ENCODE measurements at places on chromosomes 6 and 20. TPM values are rescaled to one million over a fixed set of nuclear protein-coding genes. Genes with fewer than 3 reads are reported as not detected.
A peak's percentile ranks its signal among the peaks of the same experiment; 100 is the strongest.

- no peak for DNase-seq
Measured at GRCh38 chr20:32565735-32566032, 19.4 kb downstream of the NOL4L start.

GRCh38 chr20:51374961-51375360 lies 167.6 kb downstream of the NFATC2 start:
- peak; percentile 61 for DNase-seq

GRCh38 chr6:104956731-104957294 lies at the start of gene LIN28B:
Gene LIN28B, plus strand, starts transcription at chr6:104957107. Its CDS starts 144 bp downstream, at chr6:104957251.
- DNase-seq = no peak

DNA sequence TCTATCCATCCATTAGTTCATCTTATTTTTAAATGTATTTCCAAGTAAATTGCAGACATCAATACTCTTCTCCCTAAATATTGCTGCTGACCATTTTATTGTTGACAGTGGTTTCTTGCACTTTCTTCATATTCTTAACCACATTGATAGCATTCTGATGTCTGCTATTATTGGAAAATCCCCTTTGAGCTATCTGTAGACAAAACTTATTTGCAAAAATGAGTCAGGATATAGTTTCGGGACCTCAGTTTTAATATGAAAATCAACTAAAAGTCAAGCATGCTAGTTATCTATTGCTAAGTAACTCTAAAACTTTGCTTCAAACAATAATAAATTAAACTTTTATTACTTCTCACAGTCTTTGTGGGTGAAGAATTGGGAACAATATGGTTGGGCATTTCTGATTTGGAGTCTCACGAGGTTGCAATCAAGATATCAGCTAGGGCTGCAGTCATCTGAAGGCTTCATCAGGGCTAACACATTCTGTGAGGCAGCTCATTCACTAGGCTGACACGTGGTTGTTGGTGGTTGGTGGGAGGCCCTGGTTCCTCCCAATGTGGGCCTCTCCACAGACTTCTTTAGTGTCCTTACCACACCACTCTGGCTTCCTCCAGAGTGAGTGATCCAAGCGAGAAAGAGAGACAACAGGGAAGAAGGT lies 32.7 kb downstream of the CD109 start:
- DNase-seq = no peak

DNA sequence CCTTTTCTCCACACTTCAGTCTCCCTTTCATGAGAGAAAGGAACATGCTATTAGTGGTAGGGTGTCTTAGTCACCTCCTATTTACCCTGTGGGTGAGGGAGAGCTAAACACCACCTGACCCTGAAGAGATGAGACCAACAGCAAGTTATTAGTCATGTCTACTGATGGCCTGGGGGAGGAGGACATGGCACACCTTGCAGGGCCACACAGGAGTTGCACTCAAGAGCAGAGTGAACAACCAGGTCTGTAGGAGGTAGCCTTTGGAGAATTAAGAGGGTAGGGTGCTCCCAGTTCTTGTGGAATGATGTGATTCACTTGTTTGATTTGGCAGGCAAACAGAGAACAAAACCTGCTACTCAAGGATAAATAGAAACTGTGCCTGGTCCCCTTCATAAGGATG lies 82.7 kb upstream of the FABP7 start:
- DNase-seq = no peak

DNA sequence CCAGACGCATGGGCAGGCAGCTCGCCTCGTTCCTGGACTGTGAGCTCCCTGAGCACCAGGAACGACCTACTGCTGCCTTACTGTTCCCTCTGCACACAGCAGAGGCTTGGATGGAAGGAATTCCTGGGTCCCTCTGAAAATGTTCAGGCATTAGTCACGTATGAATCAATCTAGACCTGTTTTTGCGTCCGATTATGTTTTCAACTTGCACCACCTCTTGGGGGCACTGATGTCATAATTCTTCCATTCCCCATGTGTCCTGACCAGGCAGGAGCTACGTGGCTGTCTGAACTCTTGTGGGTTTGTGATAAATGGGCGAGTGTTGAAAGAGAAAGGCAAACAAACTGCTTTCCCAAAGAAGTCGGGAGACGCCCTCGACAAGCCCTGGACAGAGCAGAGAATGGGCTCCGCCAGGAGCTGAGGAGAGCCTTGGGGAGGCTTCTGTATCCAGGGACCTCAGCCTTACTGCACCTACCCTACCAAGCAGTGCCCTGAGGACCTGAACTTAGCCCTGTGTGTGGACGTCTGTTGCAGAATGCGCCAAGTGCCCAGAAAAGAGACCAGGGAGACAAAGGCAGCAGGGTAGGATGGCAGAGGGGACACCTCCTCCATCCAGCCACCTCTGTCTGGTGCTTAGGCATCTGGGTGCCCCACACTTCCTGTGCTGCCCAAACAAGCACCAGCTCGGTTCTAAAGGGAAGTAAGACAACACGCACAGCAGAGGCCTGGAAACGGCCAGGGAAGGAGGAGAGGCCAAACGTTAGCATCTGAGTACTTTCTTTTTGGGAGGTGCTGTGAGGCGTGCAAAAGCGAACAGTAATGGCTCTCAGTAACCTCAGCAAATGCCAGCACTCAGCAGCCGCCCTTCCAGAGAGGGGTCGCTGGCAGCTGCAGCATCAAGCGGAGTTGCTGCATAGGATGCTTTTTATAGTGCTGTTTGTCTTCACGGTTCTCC lies 124.2 kb downstream of the LY86 start:
- DNase-seq = no peak

Gene HLA-DRB1
- 91.3 TPM for total RNA-seq

- DNase-seq = no peak
Measured at GRCh38 chr6:29641430-29642148, 8.6 kb upstream of the GABBR1 start.

Gene HLA-DQA1
- 8.7 TPM for total RNA-seq

GRCh38 chr20:48820649-48820973 lies 7.2 kb downstream of the PREX1 start:
- DNase-seq = no peak

GRCh38 chr6:148427333-148427732 lies 84.7 kb downstream of the SASH1 start:
- DNase-seq = no peak

Gene CST7
- 2.5 TPM for total RNA-seq

GRCh38 chr6:37170273-37171200 lies 585 bp downstream of the PIM1 start:
- DNase-seq = peak; percentile 88

Gene PRL
- total RNA-seq = not detected

Gene HSPA1L
- total RNA-seq = 1.7 TPM

Gene SPEF1
- not detected for total RNA-seq

GRCh38 chr20:43975096-43975768 lies 60.6 kb downstream of the TOX2 start:
- DNase-seq = peak; percentile 41

Gene PDE7B
- 7.2 TPM for total RNA-seq

Gene TUBB2B
- total RNA-seq = 5.7 TPM

DNA sequence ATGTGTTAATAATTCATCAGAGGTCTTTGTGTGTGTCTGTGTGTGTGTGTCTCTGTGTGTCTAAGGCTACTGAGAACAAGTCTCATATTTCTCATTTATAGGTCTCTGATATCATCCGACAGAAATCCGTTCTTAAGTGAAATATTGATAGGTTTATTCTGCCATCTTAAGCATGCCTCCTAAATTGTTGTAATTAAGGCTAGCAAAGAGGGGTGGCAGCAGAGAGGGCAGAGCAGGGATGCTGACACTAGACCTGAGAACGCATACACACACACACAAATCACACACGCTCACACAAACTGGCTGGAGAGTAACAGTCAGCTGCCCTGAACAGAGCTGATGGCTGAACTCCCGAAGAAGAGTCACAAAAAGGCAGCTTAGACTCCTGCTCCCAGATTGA lies 84.9 kb upstream of the LRFN2 start:
- DNase-seq = no peak

DNA sequence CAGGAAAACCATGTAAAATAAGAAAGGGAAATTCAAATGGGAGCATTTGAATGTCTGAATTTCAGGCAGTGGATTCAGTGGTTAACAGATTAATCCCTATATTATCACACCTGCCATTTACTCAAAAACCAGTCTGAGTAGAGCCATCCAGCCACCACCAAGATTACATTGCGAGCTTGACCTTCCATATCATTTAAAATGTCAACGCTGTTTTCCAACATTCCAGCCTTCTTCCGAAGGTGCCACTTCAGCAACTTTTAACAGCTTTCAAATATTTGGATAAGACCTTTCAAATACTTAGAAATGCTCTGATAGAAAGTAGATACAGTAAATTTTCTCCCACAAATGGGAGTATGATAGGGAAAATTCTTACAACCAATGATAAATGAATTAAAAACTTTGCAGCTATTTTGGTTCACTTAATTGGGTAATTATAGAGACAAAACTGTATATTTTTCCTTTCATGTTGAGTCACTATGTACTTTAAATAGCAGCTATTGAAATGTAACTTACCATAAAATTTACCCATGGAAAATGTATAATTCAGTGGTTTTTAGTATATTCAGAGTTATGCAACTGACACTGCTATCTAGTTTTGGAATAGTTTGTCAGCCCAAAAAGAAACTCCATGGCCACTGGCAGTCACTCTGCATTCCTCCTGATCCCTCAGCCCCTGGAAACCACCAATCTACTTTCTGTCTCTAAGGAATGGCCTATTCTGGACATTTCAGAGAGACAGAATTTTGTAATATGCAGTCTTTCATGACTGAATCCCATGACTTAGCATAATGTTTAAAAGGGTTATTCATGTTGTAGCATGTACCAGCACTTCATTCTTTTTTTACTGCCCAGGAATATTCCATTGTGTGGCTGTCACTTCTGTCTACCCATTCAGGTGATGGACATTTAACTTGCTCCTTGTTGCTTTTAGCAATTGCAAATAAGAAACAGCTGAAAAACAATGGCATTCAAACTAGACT lies 21.5 kb downstream of the EZR start:
- DNase-seq = no peak

GRCh38 chr20:38460040-38460623 lies 12.5 kb upstream of the RALGAPB start:
- no peak for DNase-seq

- peak; percentile 53 for DNase-seq
Measured at GRCh38 chr20:58077282-58077681, 151.2 kb downstream of the ANKRD60 start.

GRCh38 chr6:75205776-75206575 lies at the start of gene COL12A1:
Gene COL12A1, minus strand, starts transcription at chr6:75206053. Its CDS starts 3,261 bp downstream, at chr6:75202792.
- DNase-seq = peak; percentile 99

- no peak for DNase-seq
Measured at GRCh38 chr6:30997301-30997700, 13.0 kb upstream of the MUC22 start.

Gene RTF2
- 68.2 TPM for total RNA-seq

DNA sequence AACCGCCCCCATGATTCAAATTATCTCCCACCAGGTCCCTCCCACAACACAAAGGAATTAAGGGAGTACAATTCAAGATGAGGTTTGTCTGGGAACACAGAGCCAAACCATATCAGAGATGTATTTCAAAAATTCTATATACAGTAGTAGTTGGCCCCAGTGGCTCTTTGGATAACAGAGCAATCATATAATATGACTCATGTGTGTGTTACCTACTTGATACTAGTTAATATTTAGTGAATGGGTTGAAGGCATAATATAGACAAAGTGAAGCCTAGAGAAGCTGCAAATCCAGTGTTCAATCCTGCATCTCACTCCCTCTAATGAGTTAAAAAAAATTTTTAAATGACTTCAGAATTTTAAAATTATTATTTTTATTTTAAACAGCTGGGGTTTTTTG lies 43.2 kb downstream of the KAT14 start:
- DNase-seq = no peak

Gene NR2E1
- not detected for total RNA-seq

GRCh38 chr6:90375681-90376439 lies 79.2 kb upstream of the BACH2 start:
- no peak for DNase-seq

Gene APCDD1L
- total RNA-seq = 0.88 TPM

- no peak for DNase-seq
Measured at GRCh38 chr6:139016337-139017213, 12.0 kb upstream of the ABRACL start.

Gene EYS
- total RNA-seq = not detected

Gene SMPD2
- total RNA-seq = 4.2 TPM

DNA sequence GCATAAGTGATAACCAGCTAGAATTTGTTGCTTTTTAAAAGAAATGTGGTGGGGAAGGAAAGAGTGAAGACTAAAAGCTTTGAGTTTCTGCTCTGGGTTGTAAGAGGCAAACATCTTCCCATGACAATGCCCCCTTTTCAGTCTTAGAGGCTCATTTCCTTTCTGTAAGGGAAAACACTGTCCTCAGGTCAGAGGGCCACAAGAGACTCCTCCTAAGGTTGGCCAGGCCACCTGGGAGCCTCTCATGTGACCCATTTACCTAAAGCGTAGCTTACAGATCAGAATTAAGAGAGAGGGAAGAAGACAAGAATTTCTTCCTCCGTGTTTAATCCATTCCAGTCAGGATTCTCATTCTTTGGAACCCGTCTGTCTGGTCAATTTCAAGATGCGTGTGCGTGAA lies 220.4 kb upstream of the HEY2 start:
- DNase-seq = no peak

GRCh38 chr6:88725111-88725975 lies 238.1 kb downstream of the RNGTT start:
- peak; percentile 74 for DNase-seq

Gene BPIFB4
- not detected for total RNA-seq

DNA sequence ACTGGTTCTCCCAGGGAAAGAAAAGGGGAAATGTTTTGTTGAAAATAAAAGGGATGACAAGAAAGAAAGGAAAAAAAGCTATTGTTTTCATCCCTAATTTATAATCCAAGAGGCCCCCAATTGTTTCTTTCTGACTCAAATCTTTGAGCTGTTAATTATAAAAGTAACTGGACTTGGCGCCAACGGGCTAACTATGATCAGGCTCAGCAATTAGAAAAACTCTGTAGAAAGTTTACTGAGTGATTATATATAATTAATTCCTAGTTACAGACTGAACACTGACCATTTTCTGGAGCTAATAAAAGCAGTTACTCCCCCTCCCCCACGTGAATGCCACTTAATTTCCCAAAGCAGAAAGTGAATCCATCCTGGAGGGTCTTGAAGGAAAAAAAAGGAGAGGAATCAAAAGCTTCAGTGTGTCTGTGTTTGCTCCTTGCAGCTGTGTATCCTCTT lies 3.2 kb downstream of the ZMYND8 start:
- no peak for DNase-seq

DNA sequence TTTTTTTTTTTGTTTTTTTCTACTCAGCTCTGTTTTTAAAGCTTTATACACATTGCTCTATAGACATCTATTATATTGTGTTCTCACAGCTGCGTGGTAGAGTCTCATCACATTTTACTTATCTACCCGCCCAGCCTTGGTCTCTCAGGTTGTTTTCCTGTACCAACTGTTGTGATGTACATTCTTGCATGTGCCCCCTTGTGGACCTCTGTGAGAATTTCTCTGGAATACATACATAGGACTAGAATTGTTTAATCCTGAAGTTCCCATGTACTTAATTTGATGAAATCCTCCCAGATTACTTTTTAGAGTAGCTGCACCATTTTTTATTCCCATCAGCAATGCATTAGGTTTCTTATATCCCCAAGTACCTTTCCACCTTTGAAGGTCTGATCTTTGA lies 40.4 kb upstream of the TINAG start:
- DNase-seq = no peak
